ENCODE measurements at places on chromosomes 1 and 21.
A peak's percentile ranks its signal among the peaks of the same experiment; 100 is the strongest.

DNA sequence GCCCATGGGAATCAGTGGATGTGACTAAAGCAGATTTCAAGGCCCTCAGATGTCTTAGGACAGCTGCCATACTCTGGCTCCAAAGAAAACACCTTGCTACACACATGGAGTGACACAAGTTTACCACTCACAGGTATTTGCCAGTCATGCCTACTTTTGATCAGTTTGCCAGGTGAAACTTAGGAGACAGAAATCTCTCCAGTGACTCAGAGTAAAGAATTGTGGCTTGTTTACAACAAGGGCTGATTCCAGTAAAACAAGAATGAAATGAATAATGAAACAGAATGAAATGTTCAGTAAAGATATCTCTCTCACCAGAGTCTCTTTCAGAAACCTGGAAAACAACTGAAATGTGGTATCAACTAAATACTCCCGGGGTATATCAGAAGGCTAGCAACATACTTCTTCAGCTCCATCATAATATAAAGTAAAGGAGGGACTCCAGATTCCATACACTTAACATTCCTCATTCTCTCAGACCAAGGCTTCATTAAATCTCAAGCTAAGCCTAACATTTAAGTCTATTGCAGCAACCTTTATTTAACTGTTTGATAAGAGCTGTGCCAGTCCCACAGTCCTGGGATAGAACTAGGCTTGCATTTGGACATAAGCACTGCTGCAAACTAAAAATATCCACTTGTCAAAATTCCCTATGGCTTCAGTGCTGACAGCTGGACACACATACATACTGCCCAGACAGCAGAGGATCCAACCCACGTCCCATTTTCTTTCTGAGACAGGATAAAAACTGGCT lies 143.3 kb downstream of the SIPA1L2 start:
- no peak for DNase-seq

- peak; percentile 100 for DNase-seq
Observed at GRCh38 chr1:39799770-39800470, 11.3 kb upstream of the BMP8B start.

DNA sequence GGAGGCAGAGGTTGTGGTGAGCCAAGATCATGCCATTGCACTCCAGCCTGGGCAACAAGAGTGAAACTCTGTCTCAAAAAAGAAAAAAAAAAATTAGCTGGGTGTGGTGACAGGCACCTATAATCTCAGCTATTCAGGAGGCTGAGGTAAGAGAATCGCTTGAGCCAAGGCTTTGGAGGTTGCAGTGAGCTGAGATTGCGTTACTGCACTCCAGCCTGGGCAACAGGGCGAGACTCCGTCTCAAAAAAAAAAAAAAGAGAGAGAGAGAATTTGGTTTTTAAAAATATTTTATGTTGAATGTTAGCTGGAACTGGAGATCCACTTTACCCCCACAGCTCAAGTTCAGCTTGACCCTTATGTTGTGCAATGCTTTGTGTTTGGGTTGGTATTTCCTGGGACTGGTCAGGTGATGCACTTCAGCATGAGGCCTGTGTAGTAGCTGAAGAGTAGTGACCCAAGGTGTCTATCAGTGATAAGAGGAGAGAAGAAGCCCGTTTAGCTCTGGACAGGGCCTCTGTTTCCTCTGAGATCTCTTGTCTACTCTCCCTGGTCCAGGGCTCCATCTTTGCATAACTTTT lies 36.8 kb upstream of the MACF1 start:
- DNase-seq: no peak

- DNase-seq: no peak
Observed at GRCh38 chr1:32977546-32978087, 13.0 kb upstream of the RNF19B start.

GRCh38 chr1:204384636-204385352 lies 25.1 kb upstream of the PLEKHA6 start:
- DNase-seq: peak; percentile 25

GRCh38 chr1:89556726-89557444 lies 32.3 kb downstream of the LRRC8B start:
- DNase-seq: no peak

DNA sequence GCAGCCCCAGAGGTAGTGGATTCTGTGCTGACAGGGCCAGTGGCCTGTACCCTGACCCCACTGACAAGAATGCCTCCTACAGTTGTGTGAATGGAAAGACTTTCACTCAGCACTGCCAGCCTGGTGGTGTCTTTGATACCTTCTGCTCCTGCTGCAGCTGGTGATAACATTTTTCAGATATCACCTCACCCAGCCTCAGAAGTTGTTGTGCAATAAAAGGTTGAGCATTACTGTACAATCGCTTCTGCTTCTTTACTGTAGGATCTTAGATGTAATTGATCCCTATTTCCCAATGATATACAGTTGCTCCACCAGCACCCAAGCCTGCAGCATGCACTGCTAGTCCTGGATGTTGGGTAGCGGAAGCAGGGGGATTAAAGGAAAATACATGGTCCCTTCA lies 4.8 kb upstream of the CHIA start:
- DNase-seq: no peak

Measured in NCI-H1694 treated with DMSO at 0.1 percent for 48 hours (cell line).